ENCODE measurements at places on chromosomes 2 and 18.

DNA sequence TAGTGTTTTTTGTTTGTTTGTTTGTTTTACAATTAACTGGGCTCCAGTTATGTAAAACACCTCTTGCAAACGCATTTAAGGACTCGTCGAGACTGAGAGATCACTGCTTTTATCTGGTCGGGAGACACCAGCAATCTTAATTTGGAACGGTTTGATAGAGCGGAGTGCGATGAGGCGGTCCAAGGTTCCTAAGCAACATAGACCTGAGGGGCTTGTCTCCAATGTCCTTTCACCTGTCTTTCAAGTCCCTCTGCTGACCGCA lies 729 bp upstream of the SELENOI start:
- no peak for DNase-seq

DNA sequence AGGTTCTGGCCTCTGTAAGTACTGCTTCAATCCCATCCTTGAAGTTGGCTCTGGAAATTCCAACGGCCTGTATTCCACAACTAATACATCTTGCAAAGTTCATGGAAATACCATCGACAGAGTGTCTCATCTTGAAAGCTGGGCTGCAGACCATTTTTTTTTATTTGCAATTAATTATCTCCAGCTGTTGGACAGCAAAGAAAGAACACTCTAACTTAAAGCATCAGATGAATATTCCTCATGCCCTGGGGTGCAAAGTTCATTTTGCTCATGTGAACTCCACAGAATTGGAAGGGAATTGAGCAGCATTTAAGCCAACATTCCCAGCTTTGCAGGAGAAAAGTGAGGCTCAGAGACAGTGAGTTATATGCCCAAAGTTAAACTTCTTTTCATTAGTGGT lies 96.5 kb upstream of the PIEZO2 start:
- DNase-seq: no peak

- no peak for DNase-seq
Observed at GRCh38 chr2:164840458-164840929, 1.1 kb downstream of the COBLL1 start.

DNA sequence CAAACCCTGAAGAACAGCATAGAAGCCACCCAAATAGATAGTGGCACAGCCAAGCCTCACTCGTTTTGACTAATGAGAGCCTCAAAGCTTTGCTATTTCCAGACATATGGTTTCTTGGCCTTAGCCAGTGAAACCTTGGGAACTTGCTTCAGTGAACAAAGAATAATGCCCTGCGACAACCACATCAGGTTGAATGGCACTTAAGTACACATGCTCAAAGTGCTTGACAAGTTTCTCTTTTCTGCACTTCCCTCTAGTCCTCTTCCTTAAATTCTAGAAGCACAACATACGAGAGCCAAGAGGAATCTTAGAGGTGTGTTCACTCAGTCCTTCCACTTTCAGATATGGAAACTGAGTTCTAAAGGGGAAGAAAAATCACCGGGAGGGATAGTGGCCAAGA lies 258.3 kb downstream of the HAUS1 start:
- no peak for DNase-seq

GRCh38 chr2:96715658-96716057 lies 24.2 kb downstream of the LMAN2L start:
- no peak for DNase-seq

GRCh38 chr18:36567800-36568199 lies 261.0 kb downstream of the TPGS2 start:
- no peak for DNase-seq

DNA sequence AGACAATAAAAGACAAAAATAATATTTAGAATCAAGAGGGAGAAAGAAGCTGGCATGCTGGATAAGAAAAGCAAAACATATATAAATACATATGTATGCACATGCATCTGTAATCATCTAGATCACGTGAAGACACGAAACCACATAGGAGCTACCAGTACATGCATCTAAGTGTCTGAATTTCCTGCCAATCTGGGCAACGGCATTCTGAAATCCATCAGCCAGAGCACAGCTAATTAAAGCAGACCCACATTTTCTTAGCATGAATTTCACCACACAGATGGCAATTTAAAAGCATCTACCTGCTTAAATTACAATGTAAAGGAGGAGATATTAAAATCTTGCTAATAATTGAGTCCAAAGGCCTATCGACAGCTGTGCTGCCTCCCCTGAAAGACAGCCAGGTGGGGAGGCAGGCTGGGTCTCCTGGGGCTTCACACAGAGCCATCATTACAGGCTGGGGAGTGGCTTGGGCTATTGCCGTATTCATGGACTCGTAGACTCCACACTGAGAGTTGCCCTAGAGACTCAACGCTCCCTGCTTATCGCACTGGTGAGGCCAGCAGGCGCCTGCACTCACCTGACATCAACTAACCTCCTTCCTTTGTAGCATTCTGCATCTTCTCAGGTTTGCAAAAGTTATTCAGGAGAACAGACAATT lies 272.5 kb upstream of the PXDN start:
- DNase-seq: no peak

GRCh38 chr2:235011607-235011928 lies 59.8 kb downstream of the SH3BP4 start:
- no peak for DNase-seq

DNA sequence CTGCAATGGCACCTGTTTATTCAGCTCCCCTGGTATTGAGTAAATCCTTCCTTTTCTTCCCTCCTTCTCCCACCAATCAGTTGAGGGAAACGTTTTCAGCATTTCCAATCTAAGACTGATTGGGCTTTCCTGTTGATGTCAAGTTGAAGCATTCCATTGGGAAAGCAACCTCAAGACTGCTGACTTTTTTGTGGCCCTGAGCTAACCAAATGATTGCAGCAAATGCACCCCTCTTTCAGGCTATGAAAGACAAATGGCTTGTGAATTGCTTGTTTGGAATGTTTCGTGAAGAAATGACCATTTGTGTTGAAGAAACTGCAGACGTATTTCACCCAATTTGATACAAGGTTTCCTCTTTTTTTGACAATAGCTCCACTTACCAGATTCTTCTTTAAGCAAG lies 303.5 kb downstream of the EPHA4 start:
- DNase-seq: no peak

Data from activated T-cell treated with anti-CD3 and anti-CD28 coated beads for 1 hour (primary cell).